ENCODE measurements at places on chromosomes 12 and 14.

DNA sequence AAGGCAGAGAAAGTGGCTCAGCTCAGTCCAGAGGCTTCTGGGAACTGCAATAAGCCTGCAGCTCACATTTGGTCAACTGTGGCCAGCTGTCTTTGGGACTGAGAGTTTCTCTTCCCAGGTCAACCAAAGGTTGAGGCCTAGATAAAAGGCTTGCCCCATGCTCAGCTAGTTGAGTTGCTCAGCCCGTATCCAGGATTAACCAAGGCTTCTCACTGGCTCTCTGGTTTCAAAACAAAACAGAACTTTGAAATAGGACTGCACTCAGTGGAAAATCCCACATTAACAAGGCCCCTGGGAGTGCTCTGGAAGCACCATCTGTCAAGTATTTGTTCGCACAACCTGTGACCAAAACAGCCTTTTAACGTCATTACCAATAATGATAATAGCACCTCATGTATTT, 40.3 kb upstream of the NUAK1 start:
- no peak for DNase-seq

DNA sequence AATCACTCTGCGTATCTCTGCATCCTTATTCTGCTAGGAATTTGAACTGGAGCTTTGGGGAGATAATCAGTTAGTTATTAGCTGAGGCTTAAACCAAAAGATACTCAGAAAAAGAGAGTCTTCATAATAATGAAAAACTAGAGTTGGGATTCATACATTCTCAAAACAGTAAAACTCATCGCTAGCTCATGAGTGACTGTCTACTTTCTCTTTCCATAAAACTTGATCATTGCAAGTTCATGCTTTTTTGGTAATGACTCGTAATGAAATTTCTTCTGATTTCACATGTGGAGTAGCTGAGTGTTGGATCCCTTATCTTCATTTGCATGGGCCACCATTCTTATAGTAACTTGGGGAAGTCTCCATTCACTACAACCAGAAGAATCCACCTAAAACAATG, 397.7 kb downstream of the PDZRN4 start:
- DNase-seq, result no peak

DNA sequence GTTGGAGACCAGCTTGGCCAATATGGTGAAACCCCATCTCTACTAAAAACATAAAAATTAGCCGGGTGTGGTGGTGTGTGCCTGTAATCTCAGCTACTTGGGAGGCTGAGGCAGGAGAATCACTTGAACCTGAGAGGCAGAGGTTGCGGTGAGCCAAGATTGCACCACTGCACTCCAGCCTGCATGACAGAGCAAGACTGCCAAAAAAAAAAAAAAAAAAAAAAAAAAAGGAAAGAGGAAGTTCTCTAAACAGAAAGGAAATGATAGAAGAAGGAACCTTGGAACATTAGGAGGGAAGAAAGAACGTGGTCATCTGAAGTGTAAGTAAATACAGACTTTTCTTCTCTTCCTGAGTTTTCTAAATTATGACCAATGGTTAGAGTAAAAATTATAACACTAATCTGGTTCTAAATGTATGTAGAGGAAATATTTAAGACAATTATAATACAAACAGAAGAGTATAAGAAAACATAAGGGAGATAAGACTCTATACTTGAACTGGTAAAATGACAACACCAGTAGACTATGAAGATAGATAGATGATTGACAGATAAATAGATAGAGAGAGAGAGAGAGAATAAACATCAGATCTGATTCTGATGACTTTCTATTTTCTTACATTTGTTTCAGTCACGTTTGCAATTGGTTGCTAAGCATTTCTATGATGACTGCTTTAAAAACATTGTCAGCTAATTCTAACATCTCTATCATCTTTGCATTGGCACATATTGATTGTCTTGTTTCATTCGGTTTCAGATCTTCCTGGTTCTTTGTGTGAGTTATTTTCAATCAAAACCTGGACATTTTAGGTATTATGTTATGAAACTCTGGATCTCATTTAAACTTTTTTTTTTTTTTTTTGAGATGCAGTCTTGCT, 12.9 kb upstream of the CORO1C start:
- DNase-seq, result no peak

- no peak for DNase-seq
These were observed 94.5 kb upstream of the MON2 start for GRCh38 chr12:62372134-62372533.

DNA sequence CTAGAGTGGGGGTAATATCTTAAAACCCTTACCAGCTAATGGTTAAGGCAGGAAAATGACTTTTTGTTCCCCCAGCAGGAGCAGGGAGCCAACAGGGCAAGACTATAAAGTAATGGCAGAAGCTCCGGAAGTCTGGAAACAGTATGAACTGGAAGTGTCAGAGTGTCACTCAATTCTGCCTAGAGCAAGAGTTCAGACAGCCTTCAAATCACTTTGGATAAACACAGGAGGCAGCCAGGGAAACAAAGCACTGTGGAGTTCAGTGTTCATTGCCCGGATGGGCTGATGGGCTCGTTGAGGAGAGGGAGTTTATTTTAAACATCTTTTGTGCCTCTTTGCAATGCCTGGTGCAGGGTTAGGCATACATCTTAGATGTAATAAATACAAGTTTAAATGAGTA, 16.5 kb upstream of the DYRK2 start:
- DNase-seq, result no peak

DNA sequence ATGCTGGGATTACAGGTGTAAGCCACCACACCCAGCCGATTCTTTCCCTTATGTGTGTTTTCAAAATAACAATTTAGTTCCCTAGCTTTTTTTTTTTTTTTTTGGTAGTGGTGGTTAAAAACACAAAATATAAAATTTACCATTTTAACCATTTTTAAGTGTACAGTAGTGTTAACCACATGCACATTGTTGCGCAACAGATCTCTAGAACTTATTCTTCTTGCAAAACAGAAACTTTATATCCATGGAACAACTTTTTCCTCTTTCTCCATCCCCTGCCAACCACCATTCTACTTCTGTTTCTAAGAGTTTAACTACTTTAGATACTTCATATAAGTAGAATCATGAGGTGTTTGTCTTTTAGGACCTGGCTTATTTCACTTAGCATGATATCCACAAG, 1.1 kb upstream of the NDUFA12 start:
- DNase-seq, result no peak

GRCh38 chr14:24965934-24966578, 83.9 kb downstream of the STXBP6 start:
- no peak for DNase-seq

DNA sequence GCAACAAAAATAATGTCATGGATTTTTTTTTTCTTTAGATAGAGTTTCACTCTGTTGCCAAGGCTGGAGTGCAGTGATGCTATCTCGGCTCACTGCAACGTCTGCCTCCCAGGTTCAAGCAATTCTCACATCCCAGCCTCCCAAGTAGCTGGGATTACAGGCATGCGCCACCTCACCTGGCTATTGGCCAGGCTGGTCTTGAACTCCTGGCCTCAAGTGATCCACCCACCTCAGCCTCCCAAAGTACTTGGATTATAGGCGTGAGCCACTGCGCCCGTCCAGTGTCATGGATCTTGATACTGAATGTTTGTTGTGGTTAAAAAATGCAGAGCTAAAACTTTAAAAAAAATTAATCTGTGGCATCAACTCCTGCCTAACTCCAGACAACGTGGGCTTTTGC, 107.8 kb upstream of the PTPRB start:
- no peak for DNase-seq

GRCh38 chr12:11540615-11541310, 108.7 kb upstream of the ETV6 start:
- no peak for DNase-seq

DNA sequence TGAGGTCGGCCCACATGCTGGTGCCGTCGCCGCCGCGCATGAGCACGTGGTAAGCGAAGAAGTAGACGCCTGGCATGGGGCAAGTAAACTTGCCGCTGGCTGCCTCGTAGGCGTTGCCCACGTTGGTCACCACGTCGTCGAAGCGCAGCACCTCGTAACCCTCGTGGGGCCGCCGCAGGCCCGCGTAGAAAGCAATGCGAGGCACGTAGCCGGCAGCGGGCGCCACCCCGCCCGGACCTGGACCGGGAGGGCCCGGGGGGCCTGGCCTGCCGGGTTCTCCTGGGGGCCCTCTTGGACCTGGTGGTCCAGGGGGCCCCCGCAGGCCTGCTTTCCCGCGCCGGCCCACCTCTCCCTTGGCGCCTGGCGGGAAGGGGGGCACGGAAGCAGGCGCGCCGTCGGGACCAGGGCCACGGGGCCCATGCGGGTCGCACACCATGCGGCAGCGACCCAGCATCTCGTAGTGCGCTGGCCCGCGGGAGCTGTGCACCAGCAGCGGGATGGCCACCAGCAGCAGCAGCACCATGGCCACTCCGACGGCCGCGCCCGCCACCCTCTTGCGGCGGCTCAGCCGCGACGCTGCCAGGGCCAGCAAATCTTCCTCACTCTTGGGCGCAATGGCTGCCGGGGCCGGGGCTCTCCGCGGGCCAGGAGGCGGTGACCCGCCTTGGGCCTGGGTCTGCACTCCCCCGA, 888 bp downstream of the C1QL4 start:
- no peak for DNase-seq

- DNase-seq, result no peak
These were observed 117.4 kb upstream of the SOX5 start for GRCh38 chr12:24066865-24067264.

GRCh38 chr12:3107071-3107583, 29.9 kb downstream of the TSPAN9 start:
- peak; percentile 62 for DNase-seq

DNA sequence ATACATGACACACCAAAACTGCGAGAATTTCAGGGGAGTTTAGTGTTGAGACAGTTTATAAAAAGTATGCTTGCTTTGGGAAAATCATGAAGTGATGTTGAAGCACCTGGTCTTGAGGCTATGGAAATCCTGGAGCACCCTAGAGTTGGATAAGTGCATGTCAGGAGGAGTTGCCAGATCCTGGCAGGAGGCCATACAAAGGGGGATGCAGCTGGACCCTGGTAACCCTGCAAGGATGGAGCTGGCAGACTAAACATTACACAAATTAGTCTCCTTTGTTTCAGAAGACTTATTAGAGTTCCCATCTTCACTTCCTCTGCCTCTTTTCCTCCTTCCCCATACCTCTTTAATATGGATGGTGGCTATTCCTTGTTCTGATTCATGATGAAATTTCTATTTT, 907.0 kb downstream of the BCL11B start:
- DNase-seq, result no peak

DNA sequence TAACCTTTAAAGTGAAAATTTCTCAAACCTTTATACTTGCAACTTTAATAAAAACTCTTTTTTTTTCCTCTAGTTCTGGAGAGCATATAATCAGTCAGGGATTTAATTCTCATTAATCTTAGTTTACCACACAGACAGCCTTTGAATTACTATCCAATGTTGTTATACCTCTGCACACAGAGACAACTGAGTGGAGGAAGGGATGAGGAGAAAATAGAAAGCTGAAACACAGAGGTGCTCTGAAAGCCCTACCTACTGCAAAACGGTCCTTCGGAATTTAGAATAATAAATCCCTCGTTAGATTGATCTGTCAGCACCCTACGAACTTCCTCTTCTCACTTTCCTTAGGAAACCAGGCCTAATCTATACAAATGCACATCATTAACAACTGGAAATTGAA, 122.1 kb downstream of the STXBP6 start:
- DNase-seq, result no peak

DNA sequence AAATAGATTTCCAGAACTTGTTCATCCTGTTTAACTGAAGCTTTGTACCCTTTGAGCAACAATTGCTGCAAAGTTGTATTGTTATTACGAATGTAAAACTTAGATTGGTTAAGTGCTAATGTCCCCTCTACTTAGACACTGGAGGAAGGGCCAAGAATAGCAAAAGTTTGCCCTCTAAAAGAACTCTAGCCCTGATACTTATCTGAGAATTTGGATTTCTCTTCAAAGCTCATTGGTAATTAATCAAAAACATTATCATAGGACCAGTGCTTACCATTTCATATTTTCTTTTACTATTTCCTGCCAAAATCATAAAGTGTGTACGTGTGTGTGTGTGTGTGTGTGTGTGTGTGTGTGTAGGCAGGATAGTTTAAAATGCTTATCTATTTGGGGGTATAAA, 58.2 kb downstream of the LMNTD1 start:
- DNase-seq, result no peak

DNA sequence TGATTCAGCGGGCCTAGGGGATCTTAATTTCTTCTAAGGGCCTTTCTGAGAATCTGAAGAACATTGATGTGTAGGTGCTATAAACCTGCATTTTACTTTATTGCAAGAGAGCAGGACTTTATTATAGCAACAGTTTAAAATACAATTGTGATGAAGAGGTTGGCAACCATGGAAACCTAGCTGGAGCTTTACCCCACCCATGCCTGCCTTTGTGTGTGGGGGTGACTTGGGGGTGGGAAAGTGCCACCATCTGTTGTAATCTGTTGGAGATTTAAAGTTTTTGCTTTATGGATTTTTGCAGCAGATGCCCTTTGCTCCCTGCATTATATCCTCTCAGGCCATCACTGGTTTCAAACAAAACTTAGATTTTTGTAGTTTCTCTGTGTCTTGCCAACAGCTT, 64.6 kb downstream of the ATG14 start:
- DNase-seq, result no peak

DNA sequence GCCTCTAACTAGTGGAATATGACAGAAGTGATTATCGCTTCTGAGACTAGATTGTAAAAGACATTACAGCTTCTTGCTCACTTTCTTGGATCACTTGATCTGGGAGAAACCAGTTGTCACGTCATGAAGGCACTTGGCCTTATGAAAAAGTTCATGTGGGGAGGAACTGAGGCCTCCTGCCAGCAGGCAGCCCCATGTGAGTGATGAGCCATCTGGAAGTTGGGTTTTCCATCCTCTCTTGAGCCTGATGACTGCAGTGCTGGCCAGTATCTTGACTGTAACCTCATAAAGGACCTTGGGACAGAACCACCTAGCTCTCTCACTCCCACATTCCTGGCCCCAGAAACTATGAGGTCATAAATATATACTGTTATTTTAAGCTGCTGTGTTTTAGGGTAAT, 28.0 kb downstream of the TTLL5 start:
- DNase-seq, result no peak

- DNase-seq, result no peak
These were observed 399.2 kb downstream of the VRK1 start for GRCh38 chr14:97196336-97196735.

GRCh38 chr12:109116611-109116949, 193 bp downstream of the ACACB start:
- DNase-seq, result no peak

GRCh38 chr12:31232361-31232965, 93.5 kb downstream of the SINHCAF start:
- DNase-seq, result no peak

- DNase-seq, result no peak
These were observed 17.0 kb downstream of the ACSS3 start for GRCh38 chr12:81094718-81095360.

- DNase-seq, result no peak
These were observed 304.1 kb downstream of the EGLN3 start for GRCh38 chr14:33646692-33647260.

DNA sequence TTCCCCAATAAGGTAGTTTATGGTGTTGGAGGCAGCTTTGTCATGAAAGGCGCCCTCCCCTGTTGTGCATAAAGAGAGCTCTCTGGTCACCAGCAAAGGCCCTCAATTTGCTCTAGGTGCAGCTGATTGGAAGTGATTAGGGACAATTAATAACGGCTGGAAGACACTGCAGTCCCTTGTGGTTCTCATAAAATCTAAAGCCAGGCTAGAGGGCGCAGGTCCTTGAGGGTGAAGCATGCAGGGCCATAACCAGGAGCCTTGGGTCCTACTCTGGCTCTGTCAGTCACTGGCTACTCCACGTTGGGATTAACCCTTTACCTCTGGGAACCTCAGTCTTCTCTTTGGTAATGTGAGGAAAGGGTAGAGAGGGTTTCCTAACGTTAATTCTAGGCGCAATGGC, 1.9 kb downstream of the DAAM1 start:
- no peak for DNase-seq
